Stimulated activated CD8-positive, alpha-beta memory T cell treated with anti-CD3 and anti-CD28 coated beads, Interleukin-4, amount 100 ng/mL, for 1 hour (primary cell): ENCODE measurements at places on chromosomes 4 and X.

GRCh38 chr4:15665753-15666365, 10.7 kb upstream of the FBXL5 start:
- no peak for DNase-seq

DNA sequence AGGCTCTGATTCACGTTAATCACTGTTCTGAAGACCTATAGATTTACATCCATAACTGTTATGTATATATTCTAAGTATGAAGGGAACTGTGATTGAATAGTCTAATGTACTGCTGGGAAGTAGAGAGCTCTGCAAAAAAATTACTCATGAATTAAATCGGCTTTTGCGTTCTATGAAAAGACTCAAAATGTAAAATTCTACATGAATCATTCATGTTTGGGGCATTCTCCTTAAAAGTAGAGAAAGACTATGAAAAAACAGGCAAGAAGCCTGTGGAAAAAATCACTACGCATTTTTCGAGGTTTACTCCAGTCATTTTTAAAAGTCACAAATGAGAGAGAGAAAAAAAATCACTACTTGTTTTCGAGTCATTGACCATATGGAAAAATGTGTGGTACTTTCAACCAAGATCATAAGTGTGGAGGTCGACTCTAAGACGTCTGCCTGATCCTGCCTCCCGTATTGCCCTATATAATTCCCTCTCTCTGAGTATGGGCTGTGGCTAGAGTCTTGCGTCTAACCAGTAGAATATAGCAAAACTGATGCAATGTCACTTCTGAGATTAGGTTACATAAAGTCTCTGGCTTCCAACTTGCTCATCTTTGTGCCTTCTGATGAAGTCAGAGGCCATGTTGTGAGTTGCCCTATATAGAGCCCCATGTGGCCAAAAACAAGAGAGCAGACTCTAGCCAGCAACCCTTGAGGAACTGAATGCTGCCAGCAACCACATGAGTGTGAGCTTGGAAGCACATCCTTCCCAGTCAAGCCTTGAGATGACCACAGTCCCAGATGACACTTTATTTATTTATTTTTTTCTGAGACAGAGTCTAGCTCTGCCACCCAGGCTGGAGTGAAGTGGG, 32.1 kb upstream of the VEGFD start:
- DNase-seq = no peak

DNA sequence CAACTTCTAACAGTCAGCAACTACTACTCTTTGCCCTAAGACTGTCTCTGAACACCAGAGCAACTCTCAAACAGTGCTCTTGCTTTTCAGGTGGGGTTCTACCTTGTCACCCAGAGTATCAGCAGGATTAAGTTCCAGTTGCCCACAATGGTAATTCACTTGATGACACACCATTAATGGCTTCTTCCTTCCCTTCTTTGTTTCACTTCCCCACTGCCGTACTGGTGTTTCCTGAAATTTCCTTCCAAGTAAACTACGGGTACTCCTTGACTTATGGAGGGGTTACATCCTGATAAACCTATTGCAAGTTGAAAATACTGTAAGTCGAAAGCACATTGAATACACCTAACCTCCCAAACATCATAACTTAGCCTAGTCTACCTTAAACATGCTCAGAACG, 36.6 kb upstream of the PDK3 start:
- no peak for DNase-seq

DNA sequence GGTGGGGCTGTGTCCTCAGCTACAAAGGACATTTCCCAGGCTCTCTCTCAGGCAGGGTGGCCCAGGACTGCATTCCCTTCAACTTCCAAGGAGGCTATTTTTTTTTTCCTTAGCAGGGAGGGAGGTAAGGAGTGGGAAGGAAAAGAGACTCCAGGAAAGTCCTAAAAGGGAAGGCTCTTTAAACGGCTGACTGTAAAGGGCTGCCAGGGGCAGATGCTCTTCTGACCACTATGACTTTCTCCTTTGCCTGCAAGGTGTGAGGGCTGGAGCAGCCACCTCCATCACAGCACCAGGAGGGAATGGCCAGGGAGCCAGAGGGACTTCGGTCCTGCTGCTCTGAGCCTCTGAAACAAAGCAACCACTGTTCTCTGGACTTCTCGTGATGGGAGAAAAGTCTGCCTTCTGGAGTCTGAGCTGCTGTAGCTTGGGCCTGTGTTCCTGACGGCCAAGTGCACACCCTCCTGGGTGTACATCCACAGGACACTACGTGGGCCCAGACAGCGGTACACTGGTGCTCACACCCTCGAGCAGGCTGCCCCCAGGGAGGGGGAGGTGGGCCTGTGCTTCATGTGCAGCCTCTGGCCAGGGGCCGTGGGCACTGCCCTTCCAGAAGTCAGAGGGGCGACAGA, 17.9 kb downstream of the NAT8L start:
- DNase-seq = no peak

DNA sequence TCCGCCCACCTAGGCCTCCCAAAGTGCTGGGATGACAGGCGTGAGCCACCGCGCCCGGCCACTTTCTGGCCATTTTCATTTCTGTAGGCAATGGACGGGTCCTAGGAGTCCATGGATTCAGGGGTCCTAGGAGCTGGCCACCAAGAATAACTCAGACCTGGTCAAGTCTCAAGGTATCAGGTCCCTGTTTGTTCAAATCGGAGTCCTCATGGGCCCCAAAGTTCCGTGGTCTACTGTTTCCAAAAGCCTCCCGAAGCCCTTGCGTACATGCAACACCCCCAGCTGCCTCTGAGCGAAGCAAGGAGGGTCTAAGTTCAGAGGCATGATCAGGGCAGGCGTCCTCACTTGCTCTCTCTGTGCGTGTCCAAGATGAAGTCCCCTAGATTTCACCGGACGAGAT, 30.1 kb downstream of the P2RY8 start:
- DNase-seq = no peak

GRCh38 chr4:72312032-72312650, 256.9 kb downstream of the ADAMTS3 start:
- no peak for DNase-seq

DNA sequence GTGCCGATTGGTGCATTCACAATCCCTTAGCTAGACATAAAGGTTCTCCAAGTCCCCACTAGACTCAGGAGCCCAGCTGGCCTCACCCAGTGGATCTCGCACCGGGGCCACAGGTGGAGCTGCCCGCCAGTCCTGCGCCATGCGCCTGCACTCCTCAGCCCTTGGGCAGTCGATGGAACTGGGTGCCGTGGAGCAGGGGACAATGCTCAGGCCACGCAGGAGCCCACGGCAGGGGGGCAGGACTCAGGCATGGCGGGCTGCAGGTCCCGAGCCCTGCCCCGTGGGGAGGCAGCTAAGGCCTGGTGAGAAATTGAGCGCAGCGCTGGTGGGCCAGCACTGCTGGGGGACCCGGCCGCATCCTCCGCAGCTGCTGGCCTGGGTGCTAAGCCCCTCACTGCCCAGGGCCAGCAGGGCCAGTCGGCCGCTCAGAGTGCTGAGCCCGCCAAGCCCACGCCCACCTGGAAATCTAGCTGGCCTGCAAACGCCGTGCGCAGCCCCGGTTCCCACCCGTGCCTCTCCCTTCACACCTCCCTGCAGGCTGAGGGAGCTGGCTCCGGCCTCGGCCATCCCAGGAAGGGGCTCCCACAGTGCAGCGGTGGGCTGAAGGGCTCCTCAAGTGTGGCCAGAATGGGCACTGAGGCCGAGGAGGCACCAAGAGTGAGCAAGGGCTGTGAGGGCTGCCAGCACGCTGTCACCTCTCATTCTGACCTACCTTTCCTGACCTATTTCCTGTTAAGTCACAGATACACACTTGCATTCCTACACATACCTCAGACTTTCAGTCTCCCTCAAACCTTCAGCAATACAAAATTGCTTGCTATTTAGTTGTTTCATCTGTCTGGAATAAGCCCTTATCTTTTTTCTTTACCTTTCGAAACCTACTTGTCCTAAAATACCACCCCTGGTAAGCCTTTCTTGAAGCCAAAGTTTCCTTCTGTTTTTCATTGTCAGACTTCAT, 20.7 kb downstream of the UBE2K start:
- no peak for DNase-seq

GRCh38 chr4:183384516-183384915, 59.9 kb upstream of the CDKN2AIP start:
- no peak for DNase-seq

DNA sequence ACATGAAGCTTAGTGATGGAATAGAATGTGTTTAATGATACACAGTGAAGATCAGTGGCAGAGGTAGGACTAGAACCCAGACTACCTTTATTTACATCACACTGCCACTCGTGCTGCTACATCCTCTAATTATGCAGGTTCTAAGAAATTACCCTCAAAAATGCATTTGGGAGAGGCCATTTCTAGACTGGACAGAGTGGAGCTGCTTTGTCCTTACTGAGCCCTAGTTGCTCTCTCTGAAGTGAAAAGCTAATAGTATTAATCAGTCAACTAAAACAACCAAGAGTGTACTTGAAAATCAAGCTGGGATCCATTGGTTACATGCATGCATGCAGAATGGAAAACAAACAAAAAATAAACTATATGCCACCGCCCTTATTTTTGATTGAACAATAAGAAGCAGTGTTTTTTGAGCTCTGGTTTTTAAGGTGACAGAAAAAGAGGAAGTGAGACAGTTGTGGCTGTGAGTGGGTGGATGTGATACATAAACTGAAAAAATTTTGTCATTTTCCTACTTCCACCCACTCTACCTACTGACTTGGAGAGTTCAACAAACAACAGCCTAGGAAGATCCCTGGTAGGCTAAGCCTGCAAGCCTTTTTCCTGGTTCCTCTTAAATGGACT, 6.8 kb upstream of the VSIG4 start:
- no peak for DNase-seq

- DNase-seq = no peak
Measured at GRCh38 chrX:153865321-153865580, 20.7 kb downstream of the L1CAM start.

GRCh38 chr4:1082215-1083182, 30.9 kb downstream of the RNF212 start:
- DNase-seq = no peak

DNA sequence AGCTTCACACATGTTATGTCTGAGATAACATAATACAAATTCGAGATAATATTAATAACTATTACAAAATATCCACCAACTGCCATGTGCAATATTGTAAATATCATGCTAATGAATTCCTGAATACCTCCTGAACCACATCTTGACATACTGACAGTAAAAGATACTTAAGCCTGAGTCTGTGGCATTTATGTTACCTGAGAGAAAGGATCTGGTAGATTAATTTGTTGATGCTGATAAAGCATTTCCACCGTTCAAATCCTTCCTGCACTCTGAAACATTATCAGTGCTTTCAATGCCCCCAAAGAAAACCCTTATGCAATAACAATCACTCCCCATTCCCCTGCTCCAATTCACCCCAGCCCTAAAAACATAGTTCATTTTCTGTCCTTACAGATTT, 38.8 kb upstream of the ADGRA3 start:
- no peak for DNase-seq

DNA sequence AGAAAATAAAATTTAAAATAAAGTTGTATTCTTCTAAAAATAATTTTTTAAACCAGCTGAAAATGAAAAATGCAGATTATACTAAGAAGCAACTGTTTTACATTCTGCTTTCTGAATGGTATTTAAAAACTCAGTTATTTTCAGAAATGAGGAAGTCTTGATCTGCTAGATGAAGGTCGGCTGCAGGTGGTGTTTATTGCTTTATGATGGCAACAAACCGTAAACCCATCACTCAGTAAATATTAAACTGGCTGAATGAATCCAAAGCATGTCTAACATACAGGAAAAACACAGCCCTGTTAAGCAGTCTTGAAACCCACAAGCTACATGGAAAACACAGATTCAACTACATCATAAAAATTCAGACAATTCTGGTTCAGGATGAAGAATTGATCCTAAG, 29.3 kb downstream of the DYNLT3 start:
- no peak for DNase-seq

DNA sequence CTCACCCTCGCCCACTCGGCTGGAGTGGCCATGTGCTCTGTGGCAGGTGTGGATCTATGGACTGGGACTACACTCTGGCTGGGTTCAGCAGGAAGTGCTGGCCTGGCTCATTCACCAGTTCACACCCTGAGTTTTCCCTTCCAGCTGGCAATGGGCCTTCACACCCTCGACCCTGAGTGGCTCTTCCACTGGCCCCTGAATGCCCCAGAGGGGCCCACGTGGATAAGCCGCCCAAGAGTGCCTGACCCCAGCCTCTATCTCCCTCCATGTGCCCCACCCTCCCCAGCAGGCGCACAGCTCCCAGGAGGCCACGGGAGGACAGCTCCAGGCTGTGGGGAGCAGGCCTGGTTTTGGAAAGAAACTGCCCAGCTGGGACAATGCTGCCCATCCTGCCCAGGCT, 234.1 kb downstream of the AFAP1 start:
- no peak for DNase-seq

- DNase-seq = no peak
Measured at GRCh38 chr4:151169223-151169622, 69.8 kb downstream of the RPS3A start.

GRCh38 chr4:26311633-26312032, 9.2 kb upstream of the RBPJ start:
- no peak for DNase-seq

GRCh38 chr4:98908182-98908581, 20.8 kb downstream of the EIF4E start:
- DNase-seq = no peak

- DNase-seq = no peak
Measured at GRCh38 chr4:110702326-110702725, 79.4 kb upstream of the PITX2 start.

DNA sequence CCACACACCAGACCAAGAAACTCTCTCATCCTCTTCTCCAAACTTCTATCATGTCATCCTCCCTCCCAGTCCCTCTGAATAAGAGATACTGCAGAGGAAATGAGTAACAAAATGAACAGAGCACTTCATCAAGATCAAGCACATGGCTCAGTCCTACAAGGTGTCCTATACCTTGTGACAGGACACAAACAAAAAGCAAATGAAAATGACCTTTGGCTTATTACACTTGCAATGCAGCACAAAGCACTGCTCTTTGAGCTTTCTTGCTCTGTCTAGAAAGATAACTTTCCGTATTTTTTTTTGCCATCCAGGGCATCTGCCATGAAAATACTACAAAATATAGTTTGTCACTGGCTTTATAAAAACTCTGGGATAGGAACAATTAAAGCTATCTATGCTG, 402.7 kb downstream of the HNRNPD start:
- no peak for DNase-seq
